ENCODE measurements at places on chromosomes 2 and 18.

GRCh38 chr18:33906046-33906445 is 318.7 kb downstream of the NOL4 start:
- DNase-seq, result no peak

GRCh38 chr2:241924069-241924908 is 54.8 kb downstream of the RTP5 start:
- no peak for DNase-seq

GRCh38 chr2:25088817-25089516 is 47.1 kb downstream of the EFR3B start:
- DNase-seq, result no peak

DNA sequence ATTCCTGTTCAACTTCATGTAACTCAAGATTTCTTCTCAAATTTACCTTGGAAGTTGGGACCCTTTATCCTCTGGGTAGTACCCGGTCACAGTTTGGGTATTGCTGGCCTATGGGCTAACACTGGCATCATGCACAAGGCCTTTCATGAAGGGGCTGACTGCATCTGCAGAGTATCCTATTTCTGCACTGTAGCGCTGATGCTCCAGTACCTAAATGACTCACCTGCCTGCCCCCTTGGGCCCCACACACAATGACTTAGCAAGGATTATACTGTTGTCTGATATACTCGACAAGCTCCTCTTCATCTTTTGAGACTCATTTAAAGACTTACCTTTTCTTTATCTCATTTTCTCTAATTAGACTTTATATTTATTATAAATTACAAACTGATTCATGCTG is 39.9 kb downstream of the DNAH6 start:
- no peak for DNase-seq

DNA sequence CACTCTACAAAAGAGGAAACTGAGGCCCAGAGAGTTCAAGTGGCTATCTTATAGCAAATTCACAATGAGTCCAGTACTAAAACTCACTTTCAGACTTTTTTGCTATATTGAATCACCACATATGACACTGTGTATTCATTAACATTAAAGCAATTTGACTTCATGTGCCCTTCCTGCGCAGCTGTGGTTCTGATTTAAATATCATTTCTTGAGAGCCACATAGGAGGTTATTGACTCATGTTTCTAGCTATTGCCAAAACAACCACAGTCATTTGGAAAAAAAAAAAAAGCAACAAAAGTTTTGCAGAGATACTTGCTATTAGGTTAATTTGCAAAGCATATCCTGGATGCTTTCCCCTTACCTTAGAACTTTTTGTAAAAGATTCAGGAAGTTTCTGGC is 341.2 kb downstream of the PIK3C3 start:
- DNase-seq, result no peak

GRCh38 chr18:29034113-29034856 is 857.4 kb upstream of the CDH2 start:
- no peak for DNase-seq

DNA sequence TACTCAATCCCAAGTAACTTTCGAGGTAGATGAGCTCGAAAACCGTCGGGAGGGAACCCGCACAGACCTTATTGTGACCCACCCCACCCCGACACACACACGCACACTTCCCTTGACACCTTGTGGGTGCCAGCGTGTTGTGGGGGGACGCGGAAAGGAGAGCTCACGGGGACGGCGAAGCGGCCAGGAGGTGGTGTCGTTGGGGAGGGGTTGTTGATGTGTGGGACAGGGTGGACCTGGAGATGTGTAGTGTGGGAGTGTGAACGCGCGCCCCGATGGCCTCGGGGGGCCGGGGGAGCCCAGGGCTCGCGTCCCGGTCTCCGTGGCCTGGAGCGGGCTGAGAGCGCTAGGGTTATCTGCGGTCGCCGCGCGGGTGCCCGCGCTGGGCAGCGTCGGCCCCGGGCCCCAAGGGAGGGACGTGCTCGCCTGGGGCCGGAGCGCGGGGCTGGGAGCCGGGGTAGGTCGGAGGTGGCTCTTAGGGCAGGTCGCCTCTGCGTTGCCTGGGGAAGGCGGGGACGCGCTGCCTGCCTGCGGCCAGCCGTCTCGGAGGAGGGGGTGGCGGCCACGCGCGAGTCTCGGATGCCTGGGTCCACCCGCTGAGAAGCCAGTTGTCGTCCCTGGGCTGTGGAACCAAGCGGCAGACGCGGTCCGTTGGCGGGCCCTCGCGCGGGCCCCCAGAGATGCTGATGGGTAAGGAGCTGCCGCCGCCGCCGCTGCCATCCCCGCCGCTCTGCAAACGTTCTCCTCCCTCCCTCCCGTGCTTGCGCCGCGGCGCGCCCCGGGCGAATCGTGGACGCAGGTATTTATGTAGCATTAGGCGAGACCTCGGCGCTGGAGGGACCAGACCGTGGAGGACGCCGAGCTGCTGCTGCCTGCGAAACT is 1.6 kb downstream of the KLHL29 start:
- no peak for DNase-seq

- no peak for DNase-seq
Measured at GRCh38 chr2:231383416-231384108, 11.9 kb upstream of the B3GNT7 start.

GRCh38 chr2:189657867-189658266 is 3.4 kb upstream of the ASNSD1 start:
- DNase-seq, result no peak

- DNase-seq, result no peak
Measured at GRCh38 chr18:6210349-6211173, 204.2 kb downstream of the L3MBTL4 start.

DNA sequence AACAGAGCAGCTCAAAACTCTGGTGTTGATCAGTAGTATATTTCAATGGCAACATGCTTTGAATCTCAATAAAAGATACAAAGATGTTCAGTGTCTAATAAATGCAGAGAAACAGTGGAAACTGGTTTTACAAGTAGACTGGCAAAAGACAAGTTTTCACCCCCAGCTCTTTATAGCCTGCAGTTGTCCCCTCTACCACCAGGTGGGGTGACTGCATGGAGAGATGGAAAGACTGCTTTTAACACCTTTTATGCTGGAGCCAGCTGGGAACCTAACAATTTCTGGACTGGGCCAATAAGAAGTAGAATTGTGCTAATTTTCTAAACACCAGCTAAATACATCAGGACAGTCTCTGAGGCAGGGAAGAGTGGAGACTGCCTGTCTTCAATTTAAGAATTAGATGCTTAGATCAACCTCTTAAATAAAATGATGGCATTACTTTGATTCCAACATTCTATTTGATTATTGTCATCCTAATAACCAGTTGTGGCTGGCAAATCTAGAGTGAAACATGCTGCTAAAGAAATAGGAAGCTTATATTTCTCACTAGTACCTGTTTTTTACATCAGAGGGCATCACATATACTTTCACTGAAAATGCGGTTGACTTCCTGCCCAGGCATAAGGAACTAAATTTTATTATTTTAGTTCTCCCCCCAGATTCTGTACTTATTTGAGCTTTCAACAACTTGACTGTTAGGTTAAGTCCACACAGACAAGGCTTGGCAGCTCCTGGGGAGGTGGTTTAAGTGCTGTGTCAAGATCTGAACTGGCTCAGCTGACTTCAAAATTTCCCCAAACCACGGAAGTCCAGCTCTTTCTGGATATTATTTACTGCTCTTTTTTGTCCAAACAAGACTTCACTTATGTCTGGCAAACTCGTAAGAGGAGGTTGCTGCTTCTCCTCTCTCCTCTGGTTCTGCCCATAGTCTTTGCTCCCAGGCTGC is 140.5 kb downstream of the TPGS2 start:
- DNase-seq, result no peak

DNA sequence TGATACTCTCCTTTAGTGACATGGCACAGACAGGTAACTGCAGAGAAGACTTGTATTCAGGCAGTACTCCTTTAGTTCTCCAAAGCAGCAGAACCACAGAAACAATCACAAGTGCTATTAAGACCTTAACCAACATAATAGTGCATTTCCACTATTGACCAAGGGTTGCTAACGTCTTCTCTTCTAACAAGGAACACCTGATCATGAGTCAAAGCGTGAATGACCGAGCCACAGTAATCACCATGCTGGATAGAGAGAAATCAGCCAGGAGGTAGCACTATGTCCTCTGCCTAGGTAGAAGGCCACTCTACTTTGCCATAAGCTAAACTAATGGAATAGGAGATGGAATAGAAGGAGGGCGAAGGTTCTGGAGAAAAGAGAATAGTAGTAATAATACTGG is 161.0 kb downstream of the ANKRD44 start:
- DNase-seq, result no peak

DNA sequence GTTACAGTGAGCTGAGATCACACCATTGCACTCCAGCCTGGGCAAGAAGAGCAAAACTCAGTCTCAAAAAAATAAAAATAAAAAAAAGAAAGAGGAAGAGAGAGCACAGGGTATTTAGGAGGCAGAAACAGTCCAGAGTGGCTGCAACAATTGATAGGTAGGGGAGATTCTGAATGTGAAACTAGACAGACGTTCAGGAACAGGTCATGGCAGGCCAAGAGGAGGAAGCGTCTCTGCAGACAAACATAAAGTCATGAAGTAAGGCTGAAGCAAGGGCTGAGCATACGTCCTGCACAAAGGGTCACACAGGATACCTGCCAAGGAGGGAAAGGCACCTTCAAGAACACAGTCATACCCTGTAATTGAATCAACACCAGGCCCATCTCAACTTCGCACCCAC is 64.1 kb upstream of the ZNF532 start:
- no peak for DNase-seq

GRCh38 chr18:65631766-65632165 is 119.0 kb upstream of the CDH7 start:
- DNase-seq, result no peak

DNA sequence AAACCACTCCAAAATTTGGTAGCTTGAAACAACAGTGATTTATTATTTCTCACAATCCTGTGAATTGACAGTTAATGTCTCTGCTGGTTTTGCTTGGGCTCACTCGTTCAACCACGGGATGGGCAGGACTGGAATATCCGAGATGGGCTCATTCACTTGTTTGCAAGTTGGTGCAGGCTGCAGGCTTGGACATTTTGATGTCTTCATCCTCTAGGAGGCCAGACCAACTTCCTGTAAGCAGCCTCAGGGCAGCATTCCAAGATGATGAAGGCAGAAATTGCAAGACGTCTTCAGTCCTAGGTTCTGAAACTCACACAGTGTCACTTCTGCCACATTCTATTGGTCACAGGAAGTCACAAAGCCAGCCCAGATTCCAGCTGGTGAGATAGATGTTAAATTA is 47.1 kb downstream of the GPR39 start:
- no peak for DNase-seq

DNA sequence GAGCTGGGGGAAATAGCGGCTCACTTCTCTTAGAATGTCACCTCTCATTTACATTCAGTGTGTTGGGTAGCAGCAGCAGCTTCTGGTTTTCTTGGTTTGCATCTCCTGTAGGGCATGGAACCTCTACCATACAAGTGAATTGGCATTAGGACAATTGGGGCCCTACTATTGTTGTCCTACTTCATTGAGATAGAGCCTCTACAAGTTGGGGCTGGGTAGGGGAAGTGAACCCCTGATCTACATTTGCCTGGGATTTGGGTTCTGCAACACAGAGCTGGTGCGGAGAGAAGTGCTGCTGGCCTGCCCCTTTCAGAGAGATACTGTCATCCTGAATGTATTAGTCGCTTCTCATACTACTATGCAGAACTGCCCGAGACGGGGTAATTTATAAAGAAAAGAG is 391.6 kb upstream of the HS6ST1 start:
- no peak for DNase-seq

- no peak for DNase-seq
Measured at GRCh38 chr2:74525717-74526648, at the start of gene DQX1. TSS of gene DQX1 (minus strand) at chr2:74526231. CDS start at chr2:74525729, 502 bp downstream.

GRCh38 chr2:100121124-100121718 is 21.2 kb downstream of the AFF3 start:
- no peak for DNase-seq

- DNase-seq, result no peak
Measured at GRCh38 chr2:97911922-97912575, 83.7 kb downstream of the TMEM131 start.

DNA sequence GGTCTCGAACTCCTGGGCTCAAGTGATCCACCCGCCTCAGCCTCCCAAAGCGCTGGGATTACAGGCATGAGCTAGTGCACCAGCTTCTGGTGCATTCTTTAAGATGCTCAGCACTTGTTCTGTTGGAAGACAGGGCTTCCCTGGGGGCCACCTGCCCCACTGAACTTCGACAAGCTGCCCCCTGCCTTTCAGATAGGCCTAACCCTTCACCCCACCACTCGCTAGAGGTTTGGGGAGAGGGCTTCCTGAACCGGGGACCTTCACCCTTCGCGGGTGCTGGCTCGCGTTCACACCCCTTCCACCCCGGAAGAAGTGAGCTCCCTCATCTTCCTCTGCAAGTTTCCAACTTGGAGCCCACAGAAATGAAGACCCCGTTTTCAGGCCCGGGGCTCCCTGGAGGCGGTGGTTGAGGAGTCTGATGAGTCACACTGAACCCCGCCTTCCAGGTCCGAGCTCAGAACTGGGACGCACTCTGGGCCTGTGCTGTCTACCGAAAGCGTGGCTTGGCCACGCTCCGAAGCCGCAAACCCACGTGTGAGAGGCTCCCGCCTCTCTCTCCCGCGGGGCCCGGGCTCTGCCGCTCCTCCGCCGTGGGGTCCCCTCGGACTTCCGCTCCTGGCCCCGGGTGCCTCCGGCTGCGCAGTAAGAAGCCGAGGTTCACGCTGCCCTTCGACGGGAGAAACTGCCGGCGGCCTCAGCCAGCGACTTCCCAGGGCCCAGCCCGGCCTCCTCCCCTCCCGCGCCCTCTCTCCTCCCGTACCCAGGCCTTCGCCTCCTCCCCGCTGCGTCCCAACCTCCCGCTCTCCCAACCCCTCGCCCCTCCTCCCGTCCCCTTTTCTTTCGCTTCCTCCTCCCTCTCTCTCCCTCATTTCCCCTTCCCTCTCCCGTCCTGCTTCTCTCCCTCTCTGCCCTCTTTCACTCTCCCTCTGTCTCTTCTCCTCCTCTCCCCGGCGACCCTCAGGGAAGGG is 47.5 kb upstream of the SP3 start:
- no peak for DNase-seq

GRCh38 chr18:35817604-35818352 is 154.7 kb upstream of the RMP24 start:
- DNase-seq, result no peak

GRCh38 chr2:41598161-41598894 is 449.5 kb upstream of the PKDCC start:
- DNase-seq, result no peak

- DNase-seq, result no peak
Measured at GRCh38 chr18:79919089-79919488, 32.4 kb downstream of the SLC66A2 start.

DNA sequence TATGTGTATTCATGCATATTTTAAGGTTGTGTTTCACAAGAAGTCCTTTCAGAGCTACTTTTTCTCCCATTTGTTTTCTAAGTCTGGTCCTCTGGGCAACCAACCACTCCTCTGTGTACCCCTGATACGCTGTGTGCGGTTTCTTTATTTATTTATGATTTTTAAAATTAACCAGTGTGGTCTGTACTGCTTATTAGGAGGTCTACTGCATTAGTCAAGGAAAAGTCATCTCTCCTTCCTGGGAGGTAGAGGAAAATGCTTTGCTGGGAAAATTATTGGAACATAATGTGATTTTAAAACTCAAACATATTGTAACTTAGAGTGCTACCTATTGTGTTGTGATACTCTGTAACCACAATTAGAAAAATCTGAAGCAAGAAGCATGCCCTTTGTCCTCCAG is 1404.3 kb downstream of the SUCLG1 start:
- no peak for DNase-seq

- DNase-seq, result no peak
Measured at GRCh38 chr18:13369756-13370510, 151.4 kb downstream of the LDLRAD4 start.

Measured in right renal pelvis (tissue), 4 donors.